Activated CD4-positive, alpha-beta T cell treated with anti-CD3 and anti-CD28 coated beads, Interleukin-2, amount 50 U/mL, for 48 hours (primary cell): ENCODE measurements at places on chromosomes 4 and X.

- no peak for DNase-seq
Measured at GRCh38 chr4:123255971-123256370, 140.6 kb upstream of the SPRY1 start.

GRCh38 chr4:145937971-145938611 is 532 bp downstream of the ZNF827 start:
- DNase-seq = peak; percentile 38

GRCh38 chr4:102301167-102301566 is 44.1 kb downstream of the SLC39A8 start:
- DNase-seq = no peak

GRCh38 chr4:10275696-10276095 is 159.1 kb upstream of the WDR1 start:
- no peak for DNase-seq

DNA sequence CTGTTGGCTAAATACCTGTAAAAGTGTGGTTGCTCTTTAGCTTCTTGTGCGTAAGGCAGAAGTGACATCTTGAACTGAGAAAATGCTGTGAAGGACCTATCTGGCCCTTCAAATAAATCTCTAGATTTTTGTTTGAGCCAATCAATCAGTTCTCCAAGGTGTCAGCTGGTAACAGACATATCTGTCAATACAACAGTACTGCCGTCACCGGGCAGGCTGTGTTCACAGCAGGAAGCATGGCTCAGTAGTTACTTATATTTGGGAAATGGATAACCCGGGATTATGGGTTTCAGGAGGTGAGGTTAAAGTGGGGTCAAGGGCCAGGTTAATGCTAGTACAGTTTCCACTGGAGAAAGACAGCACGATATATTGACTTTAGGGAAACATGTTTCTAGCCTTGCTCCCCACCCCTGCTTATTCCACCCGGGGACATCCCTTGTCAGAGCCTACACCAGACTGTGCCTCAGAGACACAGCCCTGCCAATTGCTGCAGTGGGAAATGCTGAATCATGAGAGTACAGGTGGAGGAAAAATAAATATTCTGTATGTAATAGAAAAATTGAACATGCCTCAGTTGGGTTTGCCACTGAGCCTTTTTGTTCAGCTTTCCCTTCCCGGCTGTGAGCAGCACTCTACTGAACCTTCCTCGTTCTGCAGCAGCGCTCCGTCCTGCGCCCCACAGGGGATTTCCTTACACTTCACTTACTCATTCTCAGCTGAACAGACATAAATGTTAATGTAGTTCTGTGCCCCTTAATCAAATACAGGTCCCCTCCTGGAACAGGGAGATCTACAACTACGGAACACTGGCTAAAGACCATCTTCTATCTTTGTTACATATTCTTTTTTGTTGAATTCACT is 121.1 kb downstream of the MGST2 start:
- DNase-seq = no peak
